ENCODE measurements at places on chromosomes 4 and X.

DNA sequence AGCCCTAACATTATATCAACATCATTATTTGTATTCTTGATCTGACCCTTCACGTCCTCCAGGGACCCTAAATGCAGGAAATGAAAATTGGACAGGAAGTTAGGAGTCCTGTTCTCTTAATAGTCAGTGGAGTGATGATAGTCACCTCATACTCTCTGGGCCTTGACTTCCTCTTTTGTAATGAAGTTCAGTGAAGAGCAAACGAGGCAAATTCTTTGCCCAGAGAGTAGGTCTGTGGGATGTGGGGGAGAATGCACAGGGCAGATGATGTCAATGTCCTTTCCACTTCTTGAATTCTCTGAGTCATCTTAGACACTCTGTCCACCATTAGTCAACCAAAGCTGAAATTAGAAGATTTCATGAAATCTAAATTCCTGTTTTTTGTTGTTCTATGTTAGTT, 17.1 kb upstream of the GPRIN3 start:
- no peak for DNase-seq

GRCh38 chr4:3352941-3353594, 60.2 kb downstream of the RGS12 start:
- DNase-seq = no peak

- no peak for DNase-seq
Measured at GRCh38 chr4:51845055-51845426, 2.1 kb downstream of the DCUN1D4 start.

- DNase-seq = no peak
Measured at GRCh38 chr4:185469580-185470154, 1.9 kb downstream of the CCDC110 start.

- no peak for DNase-seq
Measured at GRCh38 chr4:54090804-54091623, 8.9 kb upstream of the GSX2 start.

All from stimulated activated CD4-positive, alpha-beta T cell treated with anti-CD3 and anti-CD28 coated beads, TNF-alpha, amount 100 ng/mL, for 1 hour (primary cell).